ENCODE measurements at places on chromosomes 11 and 22.

DNA sequence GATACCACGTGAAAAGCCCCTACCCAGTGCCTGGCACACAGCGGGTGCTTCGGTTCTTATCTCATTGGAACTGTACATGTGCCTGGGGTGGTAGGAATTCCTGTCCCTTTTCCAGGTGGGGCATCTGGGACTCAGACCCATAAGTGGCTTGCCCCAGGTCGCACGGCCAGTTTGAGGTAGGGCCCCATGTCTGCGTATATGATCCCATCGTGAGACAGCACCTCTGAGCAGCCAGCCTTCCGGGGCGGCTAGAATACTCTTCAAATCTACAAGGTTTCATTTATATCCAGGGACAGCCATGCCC, 33.5 kb upstream of the SMIM38 start:
- no peak for DNase-seq

GRCh38 chr11:103662880-103663279, 373.6 kb upstream of the DDI1 start:
- DNase-seq: no peak

- DNase-seq: no peak
Observed at GRCh38 chr11:120744016-120744994, 232.8 kb downstream of the GRIK4 start.

DNA sequence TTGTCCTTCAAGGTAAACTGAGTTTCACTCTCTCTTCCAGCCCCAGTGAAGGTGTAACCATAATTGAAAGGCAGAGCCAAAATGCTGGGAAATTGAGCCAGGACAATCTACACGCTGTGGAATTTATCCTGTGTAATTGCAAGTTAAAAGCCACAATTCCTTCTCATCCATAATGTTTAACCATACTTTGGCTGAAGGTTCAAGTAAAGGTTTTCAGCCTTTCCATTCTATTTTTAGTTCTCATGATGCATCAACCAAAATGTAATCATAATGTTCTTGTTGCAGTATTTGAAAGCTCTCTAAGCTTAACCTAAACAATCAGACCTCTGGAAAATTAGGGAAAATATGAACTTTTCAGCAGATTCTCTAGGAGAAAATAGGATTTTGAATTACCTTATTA, 14.0 kb upstream of the ARHGAP42 start:
- DNase-seq: no peak

- no peak for DNase-seq
Observed at GRCh38 chr22:20131859-20132685, 468 bp downstream of the ZDHHC8 start.

DNA sequence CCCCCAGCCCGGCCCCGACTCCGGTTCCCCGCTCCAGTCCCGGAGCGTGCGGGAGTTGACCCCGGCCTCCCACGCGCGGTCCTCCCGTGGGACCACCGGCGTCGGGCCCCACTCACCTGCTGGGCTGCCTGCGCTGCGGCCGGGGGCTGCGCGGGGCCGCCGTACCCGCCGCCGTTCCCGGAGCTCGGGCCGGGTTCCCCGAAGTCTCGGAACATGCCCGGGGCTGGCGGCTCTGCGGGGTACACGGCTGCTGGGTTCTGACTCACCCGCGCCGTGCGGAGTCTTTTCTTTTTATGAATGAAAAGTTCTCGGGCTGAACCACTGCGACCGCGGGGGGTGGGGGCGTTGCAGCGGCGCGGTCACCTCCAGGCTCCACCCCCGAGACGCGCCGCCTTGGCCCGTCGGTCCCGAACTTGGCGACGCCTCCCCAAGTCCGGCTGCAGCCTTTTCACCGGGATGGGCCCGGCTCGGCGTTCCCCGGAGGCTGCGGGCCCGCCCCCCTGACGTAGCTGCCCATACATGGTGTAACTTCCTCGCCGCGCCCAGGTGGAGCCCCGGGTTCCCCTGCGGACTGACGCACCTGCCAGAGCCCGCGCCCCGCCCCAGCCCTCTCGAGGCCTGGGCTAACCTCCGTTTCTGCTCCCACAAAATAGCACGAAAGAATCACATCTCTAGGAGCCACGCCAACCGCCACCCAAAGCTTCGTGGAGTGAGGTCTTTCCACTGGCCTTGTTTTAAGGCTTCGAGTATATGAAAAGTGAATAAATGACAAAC, at the start of gene FOSL1:
Gene FOSL1, minus strand, starts transcription at position 264 of the 774 bp plus-strand sequence. Its CDS starts 49 bp downstream, at position 215.
- peak; percentile 55 for DNase-seq

- no peak for DNase-seq
Observed at GRCh38 chr11:129385801-129386200, 10.2 kb downstream of the BARX2 start.

- no peak for DNase-seq
Observed at GRCh38 chr22:30294830-30295229, 5.5 kb upstream of the CASTOR1 start.

GRCh38 chr11:100757646-100758045, 70.6 kb downstream of the ARHGAP42 start:
- no peak for DNase-seq

DNA sequence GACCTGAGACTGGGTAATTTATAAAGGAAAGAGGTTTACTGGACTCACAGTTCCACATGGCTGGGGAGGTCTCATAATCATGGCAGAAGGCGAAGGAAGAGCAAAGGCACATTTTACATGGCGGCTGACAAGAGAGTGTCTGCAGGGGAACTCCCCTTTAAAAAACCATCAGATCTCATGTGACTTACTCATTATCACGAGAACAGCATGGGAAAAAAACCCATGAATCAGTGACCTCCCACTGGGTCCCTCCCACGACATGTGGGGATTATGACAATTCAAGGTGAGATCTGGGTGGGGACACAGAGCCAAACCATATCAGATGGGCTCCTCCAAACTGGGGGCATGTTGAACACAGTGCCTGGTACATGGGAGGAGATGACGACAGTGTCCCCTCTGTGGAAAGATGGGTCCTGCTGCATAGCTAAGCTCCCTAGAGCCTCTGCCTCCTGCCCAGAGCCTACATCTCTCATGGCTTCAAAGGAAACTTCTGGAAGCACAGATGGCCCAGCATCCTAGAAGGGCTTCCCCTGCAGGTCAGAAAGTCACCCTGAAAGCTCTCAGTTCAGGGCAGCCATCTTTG, 46.1 kb downstream of the MYEOV start:
- no peak for DNase-seq

- no peak for DNase-seq
Observed at GRCh38 chr11:16382638-16383380, 26.5 kb upstream of the SOX6 start.

- DNase-seq: no peak
Observed at GRCh38 chr22:27197618-27198017, 540.2 kb downstream of the MIAT start.

DNA sequence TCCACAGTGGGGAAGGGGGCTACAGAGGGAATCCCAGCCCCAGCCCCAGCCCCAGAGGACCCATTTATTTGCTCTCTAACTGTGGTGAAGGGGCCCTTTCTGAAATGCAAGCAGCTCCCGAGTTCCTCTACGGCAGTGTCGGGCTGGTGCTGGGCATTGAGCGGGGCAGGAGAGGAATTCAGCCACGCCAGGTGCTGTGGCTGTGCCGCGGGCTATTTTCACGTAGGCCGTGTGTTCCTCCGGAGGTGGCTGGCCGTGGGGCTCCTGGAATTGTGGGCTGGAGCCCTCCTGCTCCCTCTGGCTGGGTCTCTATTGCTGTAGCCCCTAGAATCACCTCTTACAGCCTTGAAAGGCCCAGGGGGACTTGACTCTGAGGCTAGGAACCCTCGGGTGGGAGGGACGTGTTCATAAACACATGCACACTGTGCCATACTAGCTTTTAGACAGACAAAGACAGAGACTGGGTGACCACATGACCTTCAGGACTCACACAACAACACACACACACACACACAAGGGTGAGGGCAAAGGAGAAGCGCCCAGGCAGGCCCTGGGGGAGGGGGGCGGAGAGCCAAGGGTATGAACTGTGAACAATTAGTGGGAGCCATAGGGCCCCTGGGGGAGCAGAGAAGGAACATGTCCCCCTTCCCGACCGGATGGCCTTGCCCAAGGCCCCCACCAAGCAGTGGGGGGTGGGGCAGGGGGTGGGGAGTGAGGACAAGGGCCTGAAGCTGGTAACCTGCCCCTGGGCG, 48.4 kb upstream of the SYT7 start:
- no peak for DNase-seq

DNA sequence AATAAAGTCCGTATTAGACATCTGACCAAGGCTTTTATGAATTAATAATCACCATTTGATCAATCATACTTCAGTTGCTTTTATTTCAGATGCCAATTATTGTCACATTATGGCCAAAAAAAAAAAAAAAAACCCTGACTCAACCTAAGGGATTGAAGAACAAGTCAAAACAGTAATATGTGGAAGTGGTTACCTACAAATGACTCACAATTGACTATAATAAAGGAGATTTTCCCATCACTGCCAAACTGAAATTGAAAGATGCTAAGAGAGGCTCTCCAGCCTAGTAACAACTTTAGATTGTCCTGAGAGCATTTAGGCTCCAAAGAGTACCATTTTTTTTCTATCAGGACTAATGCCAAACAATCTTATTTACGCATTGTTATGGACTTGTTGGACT, 35.2 kb downstream of the SOX6 start:
- DNase-seq: no peak

GRCh38 chr11:456533-456932, 6.5 kb downstream of the PTDSS2 start:
- DNase-seq: no peak

DNA sequence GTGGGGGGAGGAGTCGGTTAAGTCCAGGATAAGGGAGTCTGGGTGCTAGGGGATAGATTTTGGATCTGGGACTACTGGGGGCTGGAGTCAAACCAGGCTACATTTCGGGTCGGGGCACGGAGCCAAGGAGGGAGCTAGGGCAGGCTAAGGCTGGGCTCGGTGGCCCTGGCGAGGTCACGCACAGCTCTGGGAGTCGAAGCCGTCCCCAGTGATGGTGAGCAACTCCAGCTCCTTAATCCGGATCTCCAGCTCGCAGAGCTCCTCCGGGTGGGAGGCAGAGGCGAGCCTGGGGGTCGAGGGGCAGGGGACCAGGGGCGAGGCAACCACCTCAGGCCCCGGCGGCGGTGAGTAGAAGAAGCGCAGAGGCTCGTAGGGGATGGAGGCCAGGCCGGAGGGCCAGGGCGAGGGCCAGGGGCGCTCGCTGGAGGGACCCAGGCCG, 544 bp downstream of the C11orf91 start:
- no peak for DNase-seq

GRCh38 chr11:86365546-86365945, 9.1 kb upstream of the CCDC81 start:
- DNase-seq: no peak

DNA sequence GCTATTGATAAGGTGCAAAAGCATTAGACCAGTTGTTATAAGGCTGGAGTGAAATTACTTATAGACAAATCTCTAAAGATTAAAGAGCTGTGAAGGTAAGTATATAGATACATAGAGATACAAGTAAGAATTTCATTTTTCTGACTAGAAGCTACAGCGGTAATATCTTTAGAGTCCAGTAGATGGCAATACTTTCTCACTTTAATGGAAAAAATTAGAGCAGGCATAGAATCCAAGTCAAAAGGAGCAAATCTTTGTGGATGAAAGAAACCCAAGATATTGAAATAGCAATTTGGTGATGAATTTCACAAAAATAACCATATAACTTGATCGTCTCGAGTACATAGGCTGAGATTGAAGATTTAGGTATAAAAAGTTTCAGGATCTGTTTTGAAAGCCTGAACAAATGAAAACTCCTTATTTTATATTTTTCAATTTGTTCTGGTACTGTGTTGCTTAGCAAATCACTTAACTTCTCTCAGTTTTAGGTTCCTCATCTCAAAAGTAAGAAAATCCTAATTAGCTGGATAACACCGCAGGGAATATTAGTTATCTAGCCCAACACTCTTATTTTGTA, 81.9 kb downstream of the UVRAG start:
- no peak for DNase-seq

DNA sequence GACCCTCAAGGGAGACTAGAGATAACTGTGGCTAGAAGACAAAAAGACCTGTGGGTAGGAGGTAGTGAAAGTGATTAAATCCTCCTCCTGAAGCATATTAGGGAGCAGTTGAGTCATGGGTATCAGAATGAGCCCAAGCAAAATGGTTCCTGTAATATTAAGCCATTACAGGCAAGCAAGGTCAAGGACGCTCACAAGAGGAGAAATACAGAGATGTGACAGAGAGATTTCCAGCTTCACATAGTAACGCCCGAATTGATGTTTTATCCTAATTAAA, 77.7 kb downstream of the FAM76B start:
- no peak for DNase-seq
